ENCODE measurements at places on chromosomes 16 and 17. TPM values are rescaled to one million over a fixed set of nuclear protein-coding genes. Genes with fewer than 3 reads are reported as not detected.

Gene MILR1
- total RNA-seq = 52.5 TPM

Gene PLCD3
- total RNA-seq = 86.3 TPM

Gene AANAT
- not detected for total RNA-seq

Gene AGRP
- not detected for total RNA-seq

Gene EIF3CL
- 86.9 TPM for total RNA-seq

Gene MT1H
- total RNA-seq = not detected

Gene IL17C
- total RNA-seq = not detected

All from fibroblast of the aortic adventitia (primary cell).